Chondrocyte (in vitro differentiated cells): ENCODE measurements at places on chromosomes 1 and 21. TPM values are rescaled to one million over a fixed set of nuclear protein-coding genes. Genes with fewer than 3 reads are reported as not detected.

DNA sequence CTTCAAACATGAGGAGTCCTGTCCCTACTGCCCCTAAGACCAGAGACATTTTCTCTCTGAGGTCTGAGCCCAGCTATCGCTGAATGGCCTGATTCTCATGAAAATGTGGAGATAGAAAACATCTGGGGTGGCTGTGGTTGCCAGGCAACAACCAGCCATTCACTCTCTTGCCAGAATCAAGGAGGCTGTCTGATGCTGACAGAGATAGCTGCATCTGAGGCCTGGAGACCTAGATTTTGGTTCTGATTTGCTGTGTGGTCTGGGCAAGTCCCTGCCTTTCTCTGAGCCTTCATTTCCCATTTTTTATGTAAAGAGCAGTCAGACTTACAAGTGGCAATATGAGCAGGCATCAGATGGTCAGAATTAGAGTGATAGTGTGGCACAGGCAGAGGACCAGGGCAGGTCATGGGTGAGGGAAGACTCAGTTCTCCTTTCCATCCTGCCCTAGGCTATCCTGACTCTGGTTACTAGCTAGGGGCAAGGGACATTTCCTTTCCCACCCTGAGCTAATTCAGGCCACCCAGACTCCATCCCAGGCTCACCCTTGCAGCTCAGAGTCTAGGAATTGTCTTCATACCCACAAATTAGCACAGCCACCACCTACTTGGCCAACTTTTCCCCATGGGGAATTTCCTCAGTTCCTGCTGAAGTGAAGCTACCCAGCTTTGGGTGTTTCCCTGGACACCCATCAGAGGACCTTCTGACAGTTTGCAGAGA, 20.0 kb upstream of the RNF19B start:
- H3K4me3 ChIP-seq = no peak overlapping the region
- DNase-seq = no peak
- H3K27me3 ChIP-seq = no peaks in the 10 kb centered on the region
- H3K4me1 ChIP-seq = peaks cover 27% of the 10 kb centered on the region

DNA sequence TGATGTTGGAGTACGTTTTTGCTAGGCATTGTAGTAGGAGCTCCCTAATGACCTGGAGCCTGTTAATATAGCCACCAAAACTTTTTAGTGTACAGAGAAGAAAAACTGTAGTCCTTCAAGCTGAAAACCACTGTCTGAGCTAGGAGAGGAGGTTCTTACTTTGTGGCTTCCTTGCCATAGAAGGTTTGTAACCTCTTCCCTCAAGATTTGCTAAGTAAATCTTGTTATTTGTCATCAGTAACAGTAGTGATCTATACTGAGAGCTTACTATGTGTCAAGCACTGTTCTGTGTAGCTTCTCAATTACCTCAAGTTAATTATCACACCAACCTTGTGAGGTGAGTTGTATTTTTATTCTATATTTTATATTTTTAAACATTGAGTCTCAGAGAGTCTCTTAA, 21.2 kb upstream of the LRRC8C start:
- no peak overlapping the region for H3K4me3 ChIP-seq
- no peak for DNase-seq
- no peaks in the 10 kb centered on the region for H3K36me3 ChIP-seq
- H3K27me3 ChIP-seq = peaks cover 4% of the 10 kb centered on the region
- no peaks in the 10 kb centered on the region for H3K4me1 ChIP-seq

- no peak for DNase-seq
- H3K36me3 ChIP-seq = peaks cover 12% of the 10 kb centered on the region
- H3K4me3 ChIP-seq = no peak overlapping the region
- H3K4me1 ChIP-seq = no peaks in the 10 kb centered on the region
- H3K27ac ChIP-seq = no peak overlapping the region
- H3K27me3 ChIP-seq = no peaks in the 10 kb centered on the region
Observed at GRCh38 chr1:145771056-145771455, 51.8 kb downstream of the CD160 start.

- no peak overlapping the region for H3K4me3 ChIP-seq
- H3K27me3 ChIP-seq = no peaks in the 10 kb centered on the region
- peaks cover 9% of the 10 kb centered on the region for H3K36me3 ChIP-seq
- DNase-seq = no peak
- no peak overlapping the region for H3K27ac ChIP-seq
Observed at GRCh38 chr21:44814498-44815023, 3.3 kb downstream of the SUMO3 start.

DNA sequence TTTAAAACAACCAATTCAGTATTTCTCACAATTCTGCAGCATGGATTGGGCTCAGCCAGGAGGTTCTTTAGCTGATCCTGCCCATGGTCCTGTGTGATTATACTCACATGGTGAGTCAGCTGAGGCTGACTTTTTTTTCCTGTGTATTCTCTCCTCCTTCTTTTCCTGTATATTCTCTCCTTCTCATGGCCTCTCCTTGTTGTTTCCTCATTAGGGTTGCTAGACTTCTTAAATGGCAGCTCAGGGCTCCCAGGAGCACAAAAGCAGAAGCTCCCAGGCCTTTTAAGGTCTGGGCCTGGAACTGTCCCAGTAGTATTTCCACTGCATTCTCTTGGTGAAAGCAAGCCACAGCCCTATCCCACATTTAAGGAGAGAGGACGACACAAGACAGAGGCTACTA, 26.8 kb downstream of the VANGL1 start:
- peak overlapping the region; percentile 86 for H3K27ac ChIP-seq
- H3K4me1 ChIP-seq = peaks cover 43% of the 10 kb centered on the region
- H3K36me3 ChIP-seq = peaks cover 23% of the 10 kb centered on the region
- no peak for DNase-seq
- H3K4me3 ChIP-seq = no peak overlapping the region

DNA sequence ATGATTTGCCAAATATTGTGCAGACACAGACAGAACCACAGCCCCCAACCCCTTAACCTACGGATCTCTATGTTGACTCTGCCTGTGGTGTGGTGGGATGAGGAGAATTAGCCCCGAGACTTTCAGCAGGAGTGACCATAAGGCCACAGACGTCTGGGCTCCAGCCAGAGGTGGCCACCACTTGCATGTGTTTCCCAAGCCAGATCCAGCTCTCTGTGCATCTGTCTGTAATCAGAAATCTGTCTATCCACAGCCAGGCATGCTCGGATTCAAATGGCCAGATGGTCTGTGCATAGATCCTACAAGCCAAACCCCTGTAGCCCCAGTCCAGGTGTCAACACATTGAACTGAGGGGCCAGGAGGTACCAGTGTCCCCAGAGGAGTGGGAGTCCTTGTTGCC, 140.6 kb downstream of the SYF2 start:
- peaks cover 2% of the 10 kb centered on the region for H3K36me3 ChIP-seq
- H3K27me3 ChIP-seq = peaks cover 11% of the 10 kb centered on the region
- H3K4me1 ChIP-seq = no peaks in the 10 kb centered on the region
- no peak overlapping the region for H3K27ac ChIP-seq

GRCh38 chr1:230291731-230292620, 134.2 kb downstream of the PGBD5 start:
- peaks cover 17% of the 10 kb centered on the region for H3K27me3 ChIP-seq
- DNase-seq = peak; percentile 84
- H3K27ac ChIP-seq = no peak overlapping the region
- H3K4me3 ChIP-seq = no peak overlapping the region
- no peaks in the 10 kb centered on the region for H3K36me3 ChIP-seq

Gene SMCP
- total RNA-seq = not detected in 3 replicates
